ENCODE measurements at places on chromosomes 5 and 9.

- DNase-seq = no peak
Measured at GRCh38 chr9:93827545-93828330, 127.4 kb downstream of the BARX1 start.

DNA sequence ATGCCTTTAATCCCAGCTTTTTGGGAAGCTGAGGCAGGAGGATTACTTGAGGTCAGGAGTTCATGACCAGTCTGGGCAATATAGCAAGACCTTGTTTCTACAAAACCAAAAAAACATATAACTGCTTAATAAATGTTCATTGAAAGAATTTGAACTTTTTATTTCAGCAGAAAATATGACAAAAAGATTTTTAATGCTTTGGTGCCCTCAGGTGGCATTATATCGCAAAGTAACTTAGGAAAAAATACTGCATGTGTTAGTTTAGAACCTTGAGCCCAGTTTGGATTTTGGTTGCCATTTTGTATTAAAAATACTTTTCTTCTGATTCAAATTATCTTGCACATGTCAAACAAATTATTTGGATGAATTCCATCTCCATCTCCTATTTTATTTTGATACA, 103.2 kb downstream of the GPBP1 start:
- DNase-seq = peak; percentile 13

DNA sequence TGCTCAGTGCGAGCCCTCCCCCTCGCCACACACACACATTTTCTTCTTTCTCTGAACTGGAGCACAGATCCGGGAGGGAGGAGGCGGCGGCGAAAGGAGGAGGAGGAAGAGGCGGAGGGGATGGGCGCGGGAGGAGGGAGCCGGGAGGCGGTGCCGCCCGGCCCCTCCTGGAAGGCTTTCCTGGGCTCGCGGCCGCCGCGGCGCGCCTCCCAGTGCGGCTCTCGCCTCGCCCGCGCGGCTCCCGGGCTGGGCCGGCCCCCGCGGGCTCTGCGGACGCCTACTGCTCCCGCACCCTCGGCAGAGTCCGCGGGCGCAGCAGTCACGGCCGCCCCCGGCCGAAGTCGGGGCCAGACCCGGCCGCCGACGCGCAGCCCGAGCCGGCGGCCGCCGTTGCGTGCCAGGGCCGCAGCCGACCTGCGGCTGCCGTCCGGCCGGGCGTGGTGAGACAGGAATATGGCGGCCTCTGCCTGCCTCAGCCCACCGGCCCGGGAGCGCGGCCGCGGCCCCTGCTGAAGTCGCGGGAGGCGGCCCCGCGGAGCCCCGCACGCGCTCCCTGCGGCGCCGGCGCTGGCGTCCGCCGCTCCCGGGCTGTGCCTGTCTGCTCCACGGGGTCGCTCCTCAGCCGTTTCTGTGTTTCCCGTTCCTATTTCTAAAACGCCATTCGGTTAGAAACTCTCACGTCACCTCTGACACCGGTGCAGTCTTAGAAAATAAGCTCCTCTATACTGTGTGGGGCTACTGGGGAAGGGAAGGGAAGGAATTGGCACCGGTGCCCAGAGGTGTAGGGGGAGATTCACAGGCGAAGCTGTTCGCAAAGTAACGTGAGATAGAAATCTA, 500 bp upstream of the GNAQ start:
- peak; percentile 61 for DNase-seq

DNA sequence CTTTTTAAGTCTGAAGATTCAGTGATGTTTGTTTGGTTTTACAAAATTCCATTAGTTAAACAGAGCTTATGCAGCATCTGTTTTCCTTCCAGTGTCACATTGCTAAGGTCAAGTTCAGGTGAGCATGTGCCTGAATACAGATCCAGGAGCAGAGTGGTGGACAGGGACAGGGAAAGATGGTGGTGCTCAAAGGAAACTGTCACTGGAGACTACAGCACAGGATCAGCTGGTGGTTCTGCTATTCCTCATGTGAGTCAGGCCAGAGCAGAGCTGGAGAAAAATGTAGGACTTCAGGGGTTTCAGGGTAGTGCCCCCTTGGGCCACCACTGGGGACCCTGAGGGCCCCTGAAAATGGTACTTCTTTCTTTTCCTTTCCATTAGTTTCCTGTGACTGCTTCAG, 283.5 kb upstream of the DAP start:
- no peak for DNase-seq

DNA sequence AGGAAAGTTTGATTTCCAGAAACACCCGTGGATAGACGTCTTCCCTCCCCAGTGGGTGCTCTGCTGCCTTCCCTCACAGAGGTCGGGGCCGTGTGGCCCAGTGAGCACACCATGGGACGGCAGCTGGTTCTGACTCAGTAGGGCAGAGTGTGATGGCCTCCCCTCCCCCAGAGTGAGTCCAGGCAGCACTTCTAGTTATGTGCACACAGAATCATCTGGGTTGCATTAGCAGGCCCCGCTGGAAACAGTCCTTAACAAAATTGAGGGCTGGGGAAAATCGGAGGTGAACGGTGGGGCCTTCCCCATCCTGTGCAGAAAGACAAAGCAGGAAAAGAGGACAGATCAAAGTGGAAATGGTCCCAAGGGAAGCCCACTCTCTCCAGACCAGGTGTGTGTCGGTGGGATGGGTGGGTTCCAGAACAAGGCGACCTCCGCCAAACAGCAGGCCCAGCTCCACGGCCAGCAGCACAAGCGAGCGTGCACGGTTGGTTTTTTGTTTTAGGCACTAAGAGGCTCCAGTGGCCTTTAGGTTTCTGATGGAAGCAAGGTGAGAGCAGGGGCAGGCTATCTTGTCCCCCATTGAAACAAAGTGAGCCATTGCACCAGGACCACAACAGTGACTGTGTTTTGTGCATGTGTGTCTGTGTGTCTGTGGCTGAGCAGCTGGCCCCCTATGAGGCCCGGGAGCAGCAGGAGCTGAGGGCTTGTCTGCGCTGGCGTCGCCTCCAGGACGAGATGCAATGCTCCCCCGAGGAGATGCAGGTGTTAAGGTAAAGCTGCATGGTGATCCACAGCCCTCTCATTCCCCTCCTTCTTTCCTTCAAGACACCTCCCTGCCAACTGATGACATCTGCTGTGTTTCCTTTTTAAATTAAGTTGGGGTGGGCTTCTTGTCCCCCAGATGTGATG, 201.5 kb downstream of the AOPEP start:
- no peak for DNase-seq

DNA sequence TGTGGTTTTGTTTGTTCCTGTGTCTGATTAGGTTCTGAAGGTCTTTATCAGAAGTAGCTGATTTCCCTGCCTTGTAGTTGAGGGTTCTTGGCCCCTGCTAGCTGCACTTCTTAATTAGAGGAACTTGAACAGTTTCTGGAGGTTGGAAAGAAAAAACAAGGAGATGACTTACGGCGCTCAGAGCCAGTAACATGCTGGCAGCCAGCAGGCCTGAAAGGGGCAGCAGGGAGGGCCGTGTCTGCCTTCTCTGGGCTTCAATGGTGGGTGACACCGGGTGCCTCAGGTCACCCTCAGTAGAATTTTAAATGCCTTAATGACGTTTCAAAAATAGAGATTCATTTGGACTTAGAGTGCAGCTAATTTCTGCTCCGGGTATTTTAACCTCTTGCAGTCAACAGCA, 15.8 kb downstream of the UBE2QL1 start:
- DNase-seq = no peak

DNA sequence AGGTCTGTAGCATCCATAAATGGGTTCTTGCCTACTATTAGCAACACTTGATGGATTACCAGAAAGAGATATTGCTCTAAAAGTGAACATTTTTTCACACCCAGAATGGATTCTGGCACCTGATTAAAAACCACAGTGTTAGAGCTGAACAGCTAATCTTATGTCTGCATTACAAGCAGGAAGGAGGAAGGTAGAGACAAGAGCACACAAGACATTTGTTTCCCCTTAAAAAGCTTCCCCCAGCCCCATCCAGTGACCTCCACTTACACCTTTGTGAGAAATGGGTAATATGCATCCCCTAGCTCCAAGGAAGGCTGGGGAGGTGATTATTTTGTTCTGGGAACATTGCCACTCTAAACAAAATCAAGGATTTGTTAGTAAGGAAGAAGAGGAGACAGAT, 12.0 kb upstream of the TRIM36 start:
- no peak for DNase-seq

- no peak for DNase-seq
Measured at GRCh38 chr9:88536951-88537760, 2.2 kb downstream of the NXNL2 start.

GRCh38 chr9:132973713-132974112, 4.8 kb upstream of the GFI1B start:
- peak; percentile 8 for DNase-seq

- no peak for DNase-seq
Measured at GRCh38 chr5:178247481-178248456, 15.2 kb upstream of the PHYKPL start.

GRCh38 chr9:76676857-76677256, 87.4 kb upstream of the PCA3 start:
- no peak for DNase-seq

Measured in HCT116 (cell line).